ENCODE measurements at places on chromosomes 12 and 14. TPM values are rescaled to one million over a fixed set of nuclear protein-coding genes. Genes with fewer than 3 reads are reported as not detected.

Gene WNT1
- not detected for total RNA-seq

Gene SLCO1C1
- not detected for total RNA-seq

Gene INSM2
- 0.07 TPM for total RNA-seq

Gene SERPINA12
- not detected for total RNA-seq

Gene PRIMA1
- total RNA-seq, result not detected

Gene P2RX2
- not detected for total RNA-seq

Gene IL25
- total RNA-seq, result not detected

Gene TUBA1A
- total RNA-seq, result 70.4 TPM

Gene TEX52
- total RNA-seq, result not detected

Gene KRT83
- not detected for total RNA-seq

Gene KRT78
- not detected for total RNA-seq

Gene PCED1B
- total RNA-seq, result 52.8 TPM

Gene EEA1
- 23.6 TPM for total RNA-seq

Gene OR10G3
- total RNA-seq, result not detected

Gene CEP170B
- 6.4 TPM for total RNA-seq

Data from CD8-positive, alpha-beta memory T cell (primary cell).